ENCODE measurements at places on chromosomes 11 and 22.

- peak; percentile 1 for DNase-seq
These were observed at the start of gene AMOTL1 for GRCh38 chr11:94767701-94768601. TSS of gene AMOTL1 (plus strand) at chr11:94768356. CDS start at chr11:94768512, 156 bp downstream.

GRCh38 chr11:33721984-33722383 lies 14.2 kb downstream of the CD59 start:
- DNase-seq = no peak

- no peak for DNase-seq
These were observed 1039.3 kb downstream of the NTM start for GRCh38 chr11:132409573-132410355.

- no peak for DNase-seq
These were observed 14.9 kb upstream of the PRG2 start for GRCh38 chr11:57405271-57405860.

GRCh38 chr11:128055576-128056217 lies 531.7 kb downstream of the ETS1 start:
- no peak for DNase-seq

DNA sequence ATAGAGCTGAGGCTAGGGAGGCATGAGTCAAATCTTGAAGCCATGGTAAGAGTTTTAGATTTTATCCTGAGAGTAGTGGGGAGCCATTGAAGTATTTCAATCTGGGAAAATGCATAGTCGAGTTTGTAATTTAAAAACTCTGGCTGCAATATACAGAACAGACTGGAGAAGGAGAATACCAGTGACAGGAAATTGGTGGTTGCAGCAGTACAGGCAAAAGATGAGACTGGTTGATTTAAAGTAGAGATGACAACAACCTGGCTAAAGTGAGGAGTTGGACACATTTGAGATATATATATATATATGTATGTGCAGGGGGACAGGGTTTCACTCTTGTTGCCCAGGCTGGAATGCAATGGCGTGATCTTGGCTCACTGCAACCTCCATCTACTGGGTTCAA lies 6.2 kb downstream of the HORMAD2 start:
- DNase-seq = no peak

DNA sequence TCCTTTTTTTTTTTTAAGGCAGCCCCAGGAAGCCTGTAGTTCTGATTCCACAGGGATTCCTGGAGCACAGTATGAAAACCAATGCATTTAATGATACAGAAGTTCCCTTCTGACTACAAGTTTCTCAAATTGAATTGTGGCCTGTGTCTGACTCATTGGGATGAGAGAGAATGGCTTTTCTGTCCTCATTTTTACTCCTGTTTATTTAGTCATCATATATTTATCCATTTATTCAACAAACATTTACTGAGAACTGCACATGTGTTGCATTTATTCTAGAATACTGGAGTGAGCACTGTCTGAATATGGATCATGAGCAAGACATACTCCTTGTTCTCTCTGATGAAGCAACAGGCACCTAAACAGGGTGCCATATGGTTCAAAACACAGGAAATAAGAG lies 231.2 kb downstream of the NTM start:
- no peak for DNase-seq

DNA sequence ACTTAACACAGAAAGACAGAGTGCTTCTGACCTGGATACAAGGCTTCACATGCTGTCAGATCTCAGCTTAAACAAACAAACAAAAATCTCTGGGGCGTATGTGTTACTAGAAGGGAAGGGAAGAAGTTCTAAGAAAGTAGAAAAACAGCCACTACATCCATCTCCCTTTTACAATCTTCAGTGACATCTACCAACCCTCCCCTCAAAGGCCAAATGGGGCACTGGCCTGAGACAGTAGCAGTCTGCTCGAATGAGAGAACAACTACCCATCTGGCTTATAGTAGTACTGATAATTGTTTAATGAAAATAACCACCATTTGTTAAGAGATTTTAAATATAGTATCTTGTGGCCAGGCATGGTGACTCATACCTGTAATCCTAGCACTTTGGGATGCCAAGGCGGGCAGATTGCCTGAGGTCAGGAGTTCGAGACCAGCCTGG lies 29.4 kb downstream of the CCDC83 start:
- no peak for DNase-seq

- DNase-seq = no peak
These were observed 40.3 kb downstream of the IGF2 start for GRCh38 chr11:2098691-2099515.

DNA sequence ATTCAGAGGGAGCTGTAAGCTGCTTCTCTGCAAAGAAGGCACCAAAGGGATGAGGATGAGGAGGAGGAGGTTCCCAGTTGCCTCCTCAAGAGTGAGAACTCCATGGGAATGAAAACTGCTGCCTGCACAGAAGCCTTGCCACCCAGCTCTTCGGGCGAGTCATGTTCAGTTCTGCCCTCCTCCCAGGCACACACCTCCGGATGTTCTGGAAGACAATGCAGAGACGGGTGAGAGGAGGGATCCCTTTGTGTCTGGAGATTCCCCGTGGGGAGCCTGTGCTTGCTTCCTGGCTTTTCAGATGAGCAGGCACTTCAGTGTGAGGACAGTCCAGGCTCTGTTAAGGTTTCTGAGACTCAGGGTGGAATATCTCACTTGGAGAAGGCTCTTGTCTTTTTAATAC lies 295.6 kb downstream of the DDX10 start:
- DNase-seq = no peak

DNA sequence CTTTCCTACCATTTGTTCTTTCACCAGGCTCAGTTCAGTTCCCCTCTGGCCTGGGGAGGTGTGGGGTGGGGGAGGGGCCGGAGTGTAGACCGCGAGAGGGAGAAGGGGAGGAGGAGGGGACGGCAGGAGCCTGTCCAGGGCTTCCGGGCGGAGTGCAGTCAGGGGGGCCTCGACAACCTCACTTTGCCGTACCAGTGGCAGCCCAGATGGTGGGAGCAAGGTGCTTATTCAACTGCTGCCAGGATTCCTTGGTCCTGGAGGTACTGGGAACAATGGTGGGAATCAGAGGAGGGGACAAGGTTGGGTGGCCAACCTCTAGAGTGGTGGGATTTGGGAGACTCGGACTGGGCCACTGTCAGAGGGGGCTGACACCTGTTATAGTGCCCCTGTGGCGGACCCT lies 1.2 kb downstream of the BACE1 start:
- DNase-seq = no peak

DNA sequence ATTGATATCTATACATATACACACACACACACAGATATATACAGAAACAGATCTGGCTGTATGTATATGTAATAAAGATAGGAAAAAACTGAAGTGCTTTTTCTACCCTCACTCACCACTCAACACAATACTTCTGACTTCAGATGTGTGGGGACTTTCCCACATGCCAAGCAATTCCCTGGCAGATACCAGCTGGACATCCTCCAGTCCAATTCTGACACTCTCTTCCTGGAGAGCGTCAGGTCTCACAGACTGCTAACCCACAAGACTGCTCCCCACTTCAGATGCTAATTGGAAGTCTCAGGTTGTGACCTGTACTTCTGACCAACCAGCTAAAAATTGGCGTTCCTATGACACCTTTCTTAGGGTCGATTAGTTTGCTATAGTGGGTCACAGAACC lies 140.6 kb downstream of the ATG16L2 start:
- no peak for DNase-seq

GRCh38 chr11:13114566-13115379 lies 105.7 kb downstream of the RASSF10 start:
- no peak for DNase-seq

GRCh38 chr11:8601376-8602133 lies 7.5 kb upstream of the STK33 start:
- DNase-seq = no peak

GRCh38 chr11:64933213-64933934 lies 2.3 kb downstream of the GPHA2 start:
- DNase-seq = no peak

DNA sequence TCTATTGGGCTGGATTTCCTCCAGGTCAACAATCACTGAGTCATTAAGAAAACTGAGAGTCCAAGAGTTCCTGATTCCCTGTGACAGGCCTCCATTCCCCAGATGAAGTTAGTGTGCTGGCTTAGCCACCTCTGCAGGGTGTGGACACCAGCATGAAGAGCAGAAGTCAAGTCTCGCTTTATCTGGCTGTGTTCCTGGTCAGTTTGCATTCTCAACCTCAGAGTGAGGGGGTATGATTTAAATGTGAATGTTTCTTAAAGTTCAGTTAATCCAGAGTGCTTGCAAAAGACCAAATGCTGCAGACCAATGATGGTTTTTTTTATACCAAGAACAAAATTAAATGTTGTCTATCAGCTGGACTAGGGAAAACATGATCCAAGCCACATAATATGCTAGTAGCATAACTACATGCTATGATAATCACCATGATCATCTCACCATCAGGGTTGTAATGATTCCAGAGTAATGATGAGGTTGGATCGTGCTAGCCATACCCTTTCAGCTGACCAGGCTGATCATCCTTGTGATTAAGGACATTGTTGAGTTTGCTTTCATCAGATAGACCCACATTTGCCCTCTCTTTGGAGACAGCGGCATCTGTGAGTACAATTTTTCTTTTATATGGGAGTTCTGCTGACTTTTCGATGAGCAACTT lies 145.8 kb upstream of the ARHGAP20 start:
- DNase-seq = no peak

- no peak for DNase-seq
These were observed 46.6 kb downstream of the BMAL1 start for GRCh38 chr11:13324141-13324540.
